RKO (cell line): ENCODE measurements at places on chromosomes 5 and 9.
A peak's percentile ranks its signal among the peaks of the same experiment; 100 is the strongest.

DNA sequence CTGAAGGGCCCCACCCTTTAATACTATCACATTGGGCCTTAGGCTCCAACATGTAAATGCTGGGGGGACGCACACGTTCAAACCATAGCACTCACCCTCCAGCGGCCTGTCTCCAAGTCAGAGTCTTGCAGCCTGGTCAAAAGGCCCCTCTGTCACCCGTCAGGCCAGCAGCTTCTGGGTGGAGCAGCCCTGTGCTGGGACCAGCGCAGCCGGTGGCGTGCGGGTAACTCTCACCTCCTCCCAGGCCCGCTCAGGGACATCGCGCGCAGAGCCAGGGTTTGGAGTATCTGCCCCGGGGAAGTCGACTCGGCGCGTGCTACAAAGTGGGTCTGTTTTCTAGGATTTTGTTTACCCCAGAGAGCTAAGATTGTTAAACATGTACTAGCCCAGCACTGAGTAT lies 93.0 kb upstream of the COL5A1 start:
- no peak for DNase-seq

DNA sequence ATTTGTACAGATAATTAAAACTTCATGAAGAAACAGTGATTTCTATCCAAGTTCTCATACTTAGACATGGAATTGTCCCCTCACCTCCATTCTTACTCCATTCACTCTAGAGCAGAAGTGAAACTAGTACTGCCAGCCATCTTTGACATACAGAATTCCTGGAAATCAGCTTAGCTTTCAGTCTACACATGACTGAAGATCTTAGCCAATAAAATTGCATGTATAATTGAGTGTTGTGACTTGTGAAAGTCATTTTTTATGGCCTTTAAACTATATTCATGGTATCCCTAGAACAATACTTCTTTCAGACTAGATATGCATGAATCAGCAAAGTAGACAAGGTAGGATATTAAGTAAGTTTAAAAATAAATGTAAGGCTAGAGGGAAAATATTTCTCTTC lies 705.2 kb upstream of the ZNF608 start:
- no peak for DNase-seq

DNA sequence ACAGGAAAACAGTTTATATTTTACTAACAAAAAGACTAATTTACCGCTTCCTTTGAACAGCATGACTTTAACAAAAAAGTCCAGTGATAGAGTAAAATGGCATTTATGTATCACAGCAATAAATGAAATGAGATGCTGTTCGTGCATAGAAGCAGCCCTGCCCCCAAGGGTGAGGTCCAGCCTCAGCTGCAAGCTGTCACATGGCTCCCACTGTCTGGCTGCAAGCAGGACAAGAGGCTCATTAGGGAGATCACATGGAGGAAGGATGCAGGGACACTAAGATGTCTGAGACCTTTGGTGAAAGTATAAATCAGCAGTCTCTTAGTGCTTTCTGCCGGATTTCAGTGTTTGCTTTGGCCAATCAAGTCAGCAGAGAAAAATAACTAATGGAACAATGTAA lies 23.0 kb downstream of the GDNF start:
- no peak for DNase-seq

- no peak for DNase-seq
Observed at GRCh38 chr5:153358315-153358976, 132.0 kb upstream of the GRIA1 start.

DNA sequence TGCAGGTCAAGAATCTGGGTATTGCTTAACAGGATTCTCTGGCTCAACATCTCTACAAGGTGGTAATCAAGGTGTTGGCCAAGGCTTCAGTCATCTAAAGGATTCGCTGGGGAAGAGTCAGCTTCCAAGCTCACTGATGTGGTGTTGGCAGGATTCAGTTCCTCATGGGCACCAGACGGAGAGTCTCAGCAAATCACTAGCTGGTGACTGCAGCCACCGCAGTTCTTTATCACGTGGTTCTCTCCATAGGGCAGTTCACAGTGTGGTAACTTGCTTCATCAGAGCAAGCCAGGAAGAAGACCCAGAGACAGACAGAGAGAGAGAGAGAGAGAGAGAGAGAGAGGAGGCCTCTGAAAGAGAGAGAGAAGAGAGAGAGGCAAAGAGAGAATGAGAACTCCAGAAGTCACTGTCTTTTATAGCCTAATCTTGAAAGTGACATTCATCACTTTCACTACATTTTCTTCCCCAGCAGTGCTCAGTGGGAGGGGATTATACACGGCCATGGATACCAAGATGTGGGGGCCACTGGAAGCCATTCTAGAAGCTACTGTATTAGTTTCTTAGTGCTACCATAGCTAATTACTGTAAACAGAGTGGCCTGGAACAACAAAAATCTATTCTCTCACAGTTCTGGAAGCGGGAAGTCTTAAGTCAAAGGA lies 109.2 kb upstream of the SMIM23 start:
- DNase-seq = no peak

GRCh38 chr5:10621832-10622231 lies 58.0 kb downstream of the ANKRD33B start:
- DNase-seq = no peak

- DNase-seq = peak; percentile 94
Observed at GRCh38 chr9:20558566-20559016, 63.7 kb downstream of the MLLT3 start.

DNA sequence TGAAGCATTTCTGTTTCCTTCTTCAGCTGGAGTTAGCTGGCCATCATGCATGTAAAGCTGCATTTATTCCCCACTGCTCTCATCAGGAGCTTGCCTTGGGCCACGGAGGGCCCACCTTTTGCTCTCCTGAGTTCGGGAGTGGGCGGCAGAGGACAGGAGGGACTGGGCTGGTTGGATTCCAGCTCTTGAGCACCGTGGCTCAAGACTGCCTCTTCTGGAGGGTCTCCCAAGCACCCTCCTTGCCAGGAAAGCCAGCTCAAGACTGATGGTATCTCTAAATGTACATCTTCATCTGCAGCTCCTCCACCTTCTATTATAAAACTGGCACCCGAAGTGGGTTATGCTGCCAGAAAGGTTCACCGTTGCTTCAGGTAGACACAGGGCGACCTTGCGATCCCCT lies 399.6 kb upstream of the IRX1 start:
- DNase-seq = no peak

GRCh38 chr5:108765647-108766046 lies 17.9 kb downstream of the FER start:
- DNase-seq = no peak

DNA sequence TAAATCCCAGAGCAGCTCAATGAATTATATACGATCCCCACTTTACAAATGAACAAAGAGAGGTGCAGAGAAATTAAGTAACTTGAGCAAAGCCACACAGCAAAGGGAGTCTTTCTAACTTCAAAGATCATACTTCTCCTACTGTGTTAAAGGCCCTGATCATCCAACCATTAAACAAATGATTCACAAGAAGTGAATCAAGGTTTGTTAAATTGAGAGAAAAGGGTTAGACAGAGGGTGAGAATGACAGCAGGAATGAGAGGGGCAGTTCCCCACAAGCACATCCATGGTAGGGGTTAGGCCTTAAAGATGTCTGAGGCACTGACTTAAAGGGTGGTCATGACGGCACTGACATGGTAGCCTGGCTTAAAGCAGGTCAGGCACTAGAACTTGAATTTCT lies 10.7 kb downstream of the IDNK start:
- DNase-seq = no peak

GRCh38 chr9:83296123-83296522 lies 233.2 kb upstream of the RASEF start:
- DNase-seq = peak; percentile 7

GRCh38 chr5:134136771-134137170 lies 22.3 kb downstream of the TCF7 start:
- no peak for DNase-seq

GRCh38 chr9:105154723-105155191 lies 89.7 kb upstream of the SLC44A1 start:
- DNase-seq = peak; percentile 26

- DNase-seq = no peak
Observed at GRCh38 chr9:135886147-135886981, 21.0 kb downstream of the CAMSAP1 start.

GRCh38 chr9:134619983-134620661 lies 21.5 kb upstream of the COL5A1 start:
- no peak for DNase-seq

DNA sequence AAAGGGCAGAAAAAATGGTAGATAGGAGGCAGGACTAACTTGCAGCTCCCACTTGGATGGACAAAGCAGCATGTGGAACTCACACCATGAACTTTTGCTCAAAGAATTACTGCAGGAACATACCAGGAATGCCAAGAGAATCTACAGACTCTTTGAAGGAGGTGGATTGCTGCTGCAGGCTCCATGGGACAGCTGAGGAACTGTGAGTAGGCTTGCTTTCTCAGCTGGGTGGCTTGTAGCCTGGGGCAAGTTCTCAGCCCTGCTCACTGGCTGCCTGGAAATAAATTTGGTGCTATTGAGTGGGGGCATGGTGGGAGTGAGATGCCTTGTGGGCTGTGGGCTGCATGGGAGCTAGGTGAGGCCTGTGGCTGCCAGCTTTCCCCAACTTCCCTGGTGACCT lies 574.5 kb downstream of the PRELID2 start:
- DNase-seq = no peak

GRCh38 chr5:68661237-68661636 lies 432.6 kb upstream of the SLC30A5 start:
- peak; percentile 11 for DNase-seq

GRCh38 chr5:181189363-181189961 lies 15.5 kb downstream of the TRIM7 start:
- DNase-seq = peak; percentile 88

GRCh38 chr5:82365026-82365425 lies 86.9 kb upstream of the RPS23 start:
- DNase-seq = no peak

- no peak for DNase-seq
Observed at GRCh38 chr5:82413302-82414040, 135.3 kb upstream of the RPS23 start.

- no peak for DNase-seq
Observed at GRCh38 chr9:126488881-126489404, 124.8 kb upstream of the LMX1B start.

DNA sequence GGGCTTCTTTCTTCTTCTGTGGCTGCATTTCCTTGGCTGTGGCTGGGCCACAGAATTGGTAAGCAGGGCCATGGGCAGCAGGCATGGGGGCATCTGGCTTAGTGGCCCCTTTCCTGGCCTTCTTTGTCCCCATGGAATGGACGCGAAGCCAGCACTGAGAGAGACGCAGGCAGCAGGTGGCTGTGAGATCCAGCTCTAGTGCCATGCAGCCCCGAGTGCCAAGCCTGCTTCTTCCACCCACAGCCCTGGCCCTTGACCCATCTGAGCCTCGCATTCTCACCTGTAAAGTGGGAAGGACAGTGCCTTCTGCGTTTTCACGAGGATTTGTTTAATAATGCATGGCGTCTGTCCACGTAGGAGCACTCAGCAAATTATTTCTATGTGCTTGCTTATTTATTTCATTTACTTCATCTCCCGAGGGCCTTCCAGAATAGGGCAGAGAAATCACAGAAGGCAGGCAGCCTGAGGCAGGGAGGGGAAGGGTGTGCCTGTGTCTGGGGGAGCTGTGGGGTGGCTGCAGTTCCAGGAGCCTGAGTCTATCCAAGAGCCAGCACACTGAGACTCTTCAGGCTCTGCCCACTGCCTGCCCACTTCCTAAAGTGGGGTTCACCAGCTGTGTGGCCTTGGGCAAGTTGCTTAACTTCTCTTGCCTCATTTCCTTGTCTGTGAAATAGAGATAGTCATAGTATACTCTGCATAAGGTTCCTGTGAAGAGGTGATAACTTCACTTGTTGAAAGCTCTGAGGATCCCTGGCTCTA lies 55.2 kb downstream of the NTNG2 start:
- DNase-seq = no peak

- no peak for DNase-seq
Observed at GRCh38 chr9:90890146-90890810, 88.7 kb downstream of the SYK start.

- no peak for DNase-seq
Observed at GRCh38 chr9:135339378-135339973, 140.1 kb upstream of the PPP1R26 start.

- DNase-seq = no peak
Observed at GRCh38 chr5:59529239-59529638, 364.3 kb downstream of the PDE4D start.
